Bronchial epithelial cell (primary cell): ENCODE measurements at places on chromosomes 7 and 10. TPM values are rescaled to one million over a fixed set of nuclear protein-coding genes. Genes with fewer than 3 reads are reported as not detected.

DNA sequence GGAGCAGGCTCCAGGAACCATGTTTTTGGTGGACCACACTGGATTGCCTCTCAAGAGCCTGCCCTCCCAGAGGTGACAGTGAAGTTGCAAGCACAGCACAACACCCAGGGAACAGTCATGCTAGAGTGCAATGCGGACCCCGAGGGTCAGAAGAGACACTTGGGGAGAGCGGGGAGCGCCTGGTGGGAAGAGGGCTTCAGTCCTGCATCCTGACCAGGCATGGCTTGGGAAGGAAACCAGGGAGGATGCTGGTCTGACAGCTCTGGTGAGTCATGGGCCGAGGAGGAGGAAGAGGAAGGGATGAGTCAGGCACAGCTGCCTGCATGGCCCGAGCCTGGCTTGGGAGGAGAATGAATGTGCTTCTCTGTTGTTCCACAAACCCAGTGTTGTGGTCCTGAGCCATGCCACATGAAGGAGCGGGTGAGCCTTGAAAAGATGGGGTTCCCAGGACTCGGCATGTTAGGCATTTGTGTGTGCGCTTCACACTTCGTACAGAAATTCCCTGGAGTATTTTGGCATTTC, 29.5 kb upstream of the ANKRD2 start:
- peak; percentile 95 for DNase-seq

- no peak for DNase-seq
Measured at GRCh38 chr7:150409300-150410030, 30.3 kb downstream of the ZNF775 start.

- DNase-seq = no peak
Measured at GRCh38 chr7:99996755-99997544, 18.4 kb upstream of the ZKSCAN1 start.

GRCh38 chr7:103379270-103379975, 32.0 kb downstream of the PSMC2 start:
- no peak for DNase-seq

- peak; percentile 9 for DNase-seq
Measured at GRCh38 chr7:35253710-35254495, at the start of gene TBX20. Gene TBX20 (minus strand): TSS chr7:35254100. CDS start chr7:35253620, 480 bp downstream.

DNA sequence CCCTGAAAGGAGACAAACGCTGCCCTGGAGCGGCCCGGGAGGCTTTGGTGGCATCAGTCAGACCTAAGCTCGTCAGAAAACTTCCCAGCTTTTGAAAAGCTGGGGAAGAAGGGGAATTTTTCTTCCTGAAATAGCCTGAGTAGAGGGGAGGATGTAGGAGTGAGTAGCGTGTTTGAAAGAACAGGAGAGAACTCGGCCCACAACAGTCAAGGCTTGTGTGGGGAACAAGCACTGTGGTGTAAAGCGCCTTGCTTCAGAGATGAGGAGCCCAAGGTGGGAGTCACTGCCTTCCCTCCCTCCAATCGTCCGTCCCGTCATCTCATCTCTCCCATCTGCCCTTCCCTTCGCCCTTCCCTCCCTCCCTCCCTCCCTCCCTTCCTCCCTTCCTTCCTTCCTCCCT, 273.3 kb downstream of the CAMK1D start:
- DNase-seq = no peak

DNA sequence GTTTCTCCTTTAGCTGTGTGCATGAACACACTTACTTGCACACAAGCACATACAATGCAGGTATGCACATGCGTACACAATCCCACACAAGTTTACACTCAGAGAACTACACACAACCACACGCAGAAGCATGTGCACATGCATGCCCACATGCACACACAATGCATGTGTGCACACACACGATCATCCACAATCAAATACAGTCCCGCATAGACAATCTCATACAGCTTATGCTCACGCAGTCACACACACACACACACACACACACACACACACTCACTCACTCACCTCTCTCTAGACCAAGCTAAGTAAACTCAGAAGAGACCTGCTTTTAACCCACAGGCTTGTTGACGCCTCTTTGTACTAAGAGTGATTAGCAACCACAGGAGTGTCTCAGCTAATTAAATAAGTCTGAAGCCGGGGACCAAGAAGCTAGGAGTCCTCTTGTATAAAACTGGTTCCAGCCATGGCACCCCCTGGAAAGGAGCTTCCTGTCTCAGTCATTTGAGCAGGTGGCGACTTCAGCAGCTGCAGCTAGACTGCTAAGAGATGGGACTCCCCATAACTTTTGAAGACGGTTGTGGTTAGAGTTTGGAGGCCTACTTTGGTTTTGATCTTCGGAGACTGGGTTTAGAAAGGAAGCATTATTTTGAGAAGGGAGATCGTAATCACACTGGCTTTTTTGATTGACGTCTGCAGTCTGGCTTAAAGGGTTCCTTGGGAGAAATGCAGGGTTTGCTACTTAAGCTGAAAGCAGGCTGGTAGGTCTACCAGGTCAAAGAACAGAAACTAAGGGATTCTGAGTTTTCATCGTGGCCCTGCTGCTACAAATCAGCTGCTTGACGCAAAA, 82.3 kb upstream of the ADRB1 start:
- DNase-seq = no peak

Gene CDC14C
- total RNA-seq = not detected in 2 replicates

Gene CALHM1
- not detected in 2 replicates for total RNA-seq

Gene MMRN2
- total RNA-seq = 3.9 and 6.1 TPM in 2 replicates

Gene ACHE
- total RNA-seq = 0.13 TPM in 1 of 2 replicates, not detected in the other

Gene SNX10
- total RNA-seq = 0.53 and 1.0 TPM in 2 replicates
